NCI-H1092 (cell line): ENCODE measurements at places on chromosomes 7 and 10.
A peak's percentile ranks its signal among the peaks of the same experiment; 100 is the strongest.

GRCh38 chr7:83648464-83649241 lies at the start of gene SEMA3E:
TSS of gene SEMA3E (minus strand) at chr7:83649139.
- DNase-seq, result no peak

DNA sequence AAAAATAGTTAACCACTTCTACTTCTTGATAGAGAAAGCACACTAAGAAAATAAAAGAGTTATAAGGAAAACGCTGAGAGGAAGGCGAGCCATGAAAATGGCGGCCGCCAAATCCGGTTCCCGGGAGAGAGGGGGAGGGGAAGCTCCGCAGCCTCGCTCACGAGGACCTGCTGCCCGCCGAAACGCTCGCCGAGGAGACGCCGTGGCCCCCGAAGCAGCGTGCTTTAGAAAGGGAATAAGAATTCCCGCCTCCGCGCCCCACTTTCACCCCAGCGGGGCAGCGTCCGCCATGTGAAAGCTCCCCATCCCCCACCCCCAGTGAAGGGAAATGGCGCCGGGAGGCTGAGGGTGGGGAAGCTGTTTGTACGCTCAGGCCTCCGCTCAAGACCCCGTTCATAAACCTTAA lies 505 bp downstream of the HNRNPA2B1 start:
- DNase-seq, result peak; percentile 68

DNA sequence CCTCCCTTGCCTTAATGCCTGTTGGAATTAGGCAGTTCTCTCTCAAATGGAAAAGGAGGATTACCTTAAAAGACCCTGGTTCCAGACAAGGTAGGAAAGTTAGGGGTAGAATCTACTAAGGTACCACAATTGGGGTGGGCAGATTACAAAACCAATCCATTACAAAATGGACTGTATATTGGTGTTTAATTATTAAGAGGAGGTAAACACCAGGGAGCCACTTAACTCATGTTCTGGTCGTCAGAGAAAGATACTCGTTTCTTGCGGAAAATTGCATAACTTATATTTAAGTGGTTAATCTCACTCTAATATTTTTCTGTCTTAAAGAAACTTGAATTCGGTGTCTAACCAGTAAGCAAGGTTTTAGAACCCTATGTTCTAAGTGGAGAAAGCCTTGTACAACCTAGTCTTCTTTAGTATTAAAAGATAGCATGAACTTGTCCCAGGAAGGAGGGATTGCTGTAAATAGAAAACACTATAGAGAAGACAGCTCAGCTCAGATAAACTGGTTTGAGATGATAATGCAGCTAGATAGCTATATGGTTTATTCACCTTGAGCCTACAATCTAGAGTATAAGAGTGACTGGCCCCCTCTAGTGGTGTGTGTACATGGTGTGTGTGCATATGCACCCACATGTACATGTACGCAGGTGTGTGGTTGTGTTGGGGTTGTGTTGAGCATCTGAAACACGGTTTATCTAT lies 58.0 kb upstream of the STRIP2 start:
- peak; percentile 4 for DNase-seq

- DNase-seq, result no peak
Observed at GRCh38 chr10:13234172-13234571, at the start of gene UCMA. TSS of gene UCMA (minus strand) at chr10:13234374. CDS start at chr10:13234258, 116 bp downstream.

DNA sequence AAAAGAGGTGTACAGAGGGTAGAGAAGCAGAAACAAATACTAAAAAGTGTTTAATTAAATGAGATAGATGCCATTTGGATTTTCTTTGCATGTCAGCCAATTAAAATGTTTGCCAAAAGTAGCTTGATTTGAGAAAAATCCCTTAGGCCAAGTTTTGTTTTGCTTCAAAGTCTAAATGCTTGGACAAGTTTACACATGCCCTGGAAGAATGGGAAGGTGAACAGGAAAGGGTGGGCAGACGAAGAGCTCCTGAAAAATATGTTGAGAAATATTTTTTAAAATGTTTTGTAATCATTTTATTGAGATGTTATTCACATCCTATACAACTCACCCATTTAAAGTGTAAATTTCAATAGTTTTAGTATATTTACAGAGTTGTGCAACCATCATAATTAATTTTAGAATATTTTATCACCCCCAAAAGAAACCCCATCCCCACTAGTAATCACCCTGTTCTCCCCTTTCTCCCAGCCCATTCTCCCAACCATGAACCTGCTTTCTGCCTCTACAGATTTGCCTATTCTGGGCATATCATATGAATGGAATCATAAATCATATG lies 98.5 kb upstream of the ANK3 start:
- DNase-seq, result no peak

- DNase-seq, result no peak
Observed at GRCh38 chr10:78000956-78001472, 28.3 kb downstream of the POLR3A start.

DNA sequence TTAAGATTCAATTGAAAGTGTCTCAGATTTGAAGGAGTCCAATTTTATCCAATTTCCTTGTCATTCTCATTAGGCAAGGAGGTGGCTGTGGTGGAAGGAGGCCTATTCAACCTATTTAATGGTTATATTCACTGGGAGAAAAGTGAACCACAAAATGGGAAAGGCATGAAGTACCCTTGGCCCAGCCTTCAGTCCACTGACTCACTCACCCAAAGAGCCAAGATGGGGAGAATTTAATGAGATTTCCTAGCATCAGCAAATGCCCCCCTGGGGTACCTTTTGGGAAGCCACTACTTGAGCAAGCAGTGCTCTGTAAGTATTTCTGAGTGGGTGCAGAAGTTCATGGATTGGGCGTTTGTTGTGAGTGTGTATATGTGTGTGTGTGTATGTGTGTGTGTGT lies 144.1 kb downstream of the NRP1 start:
- DNase-seq, result no peak
